GM12864 (cell line): ENCODE measurements at places on chromosomes 16 and 17.

DNA sequence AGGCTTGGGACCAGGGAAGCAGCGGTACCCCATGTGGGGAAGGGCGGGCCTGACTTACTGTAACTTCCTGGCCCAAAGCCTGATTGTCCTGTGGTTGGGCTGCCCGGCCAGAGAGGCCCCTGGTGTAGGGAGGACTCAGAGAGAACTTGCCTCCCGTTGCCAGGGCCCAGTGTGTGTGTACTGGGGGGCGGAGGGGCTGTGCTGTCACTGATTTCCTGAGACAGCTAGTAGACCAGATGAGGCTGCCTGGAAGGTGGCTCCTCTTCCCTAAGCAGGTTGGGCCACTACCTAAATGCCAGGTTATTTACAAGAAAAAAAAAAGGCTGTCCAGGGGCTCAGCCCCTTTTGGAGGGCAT is 16.7 kb downstream of the SOCS3 start:
- DNase-seq = no peak

GRCh38 chr16:73095142-73095820 is 47.4 kb upstream of the ZFHX3 start:
- DNase-seq = no peak

DNA sequence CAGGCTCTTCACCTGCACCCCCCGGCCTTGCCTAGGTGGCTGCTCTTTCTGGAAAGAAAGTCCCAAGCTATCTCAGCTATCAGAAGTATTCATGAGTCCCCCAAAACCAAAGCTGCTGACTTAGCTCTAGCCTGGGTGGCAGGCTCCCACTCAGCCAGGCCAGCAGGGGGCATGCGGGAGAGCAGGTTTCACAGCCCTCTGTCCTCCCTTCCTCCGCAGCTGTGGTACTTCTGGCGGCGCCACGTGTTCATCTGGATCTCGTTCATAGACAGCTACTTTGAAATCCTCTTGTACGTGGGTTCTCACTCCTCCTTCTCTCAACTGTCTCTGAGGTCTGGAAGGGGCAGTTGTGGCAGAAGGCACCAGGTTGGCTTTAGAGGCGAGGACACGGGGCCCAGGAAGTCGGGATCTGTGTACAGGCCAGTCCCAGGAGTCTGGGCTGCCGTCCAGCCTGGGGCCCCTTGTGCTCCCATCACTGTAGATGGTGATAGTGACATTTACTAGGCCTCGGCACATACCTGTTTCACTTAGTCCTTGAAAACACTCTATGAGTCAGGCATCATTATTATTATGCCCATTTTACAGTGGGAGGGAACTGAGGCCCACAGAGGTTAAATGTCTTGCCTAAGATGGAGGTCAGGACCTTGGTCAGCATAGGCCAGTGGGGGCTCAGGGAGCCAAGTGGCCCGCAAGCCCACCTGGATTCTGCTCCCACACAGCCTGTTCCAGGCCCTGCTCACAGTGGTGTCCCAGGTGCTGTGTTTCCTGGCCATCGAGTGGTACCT is 12.9 kb downstream of the TRPV2 start:
- no peak for DNase-seq

DNA sequence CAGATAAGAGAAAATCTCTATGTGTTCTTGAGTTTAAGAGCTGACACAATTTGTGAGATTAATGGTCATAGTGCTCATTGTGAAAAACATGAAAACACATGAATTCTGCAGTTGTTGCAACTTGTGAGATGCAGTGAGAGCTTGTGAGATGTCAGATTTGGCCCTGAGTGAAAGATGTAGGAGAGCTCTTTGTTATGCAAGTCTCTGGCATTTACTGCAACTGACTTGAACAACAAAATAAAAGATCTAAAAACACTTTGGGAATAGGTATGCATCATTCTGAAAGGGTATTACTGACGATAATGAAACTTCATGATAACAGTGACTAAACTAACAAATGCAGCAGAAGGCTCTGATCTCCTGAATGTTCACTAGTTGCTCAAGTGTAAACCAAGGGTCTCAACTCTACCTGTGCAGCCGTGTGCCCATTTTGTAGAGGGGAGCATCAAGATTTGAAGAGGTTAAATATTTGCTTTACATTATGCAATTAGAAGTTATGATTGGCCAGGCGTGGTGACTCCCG is 50.8 kb upstream of the SMIM36 start:
- no peak for DNase-seq

- DNase-seq = no peak
These were observed 21.7 kb upstream of the SMURF2 start for GRCh38 chr17:64683796-64684195.

- no peak for DNase-seq
These were observed 142.2 kb downstream of the CCDC182 start for GRCh38 chr17:57602896-57603295.

- no peak for DNase-seq
These were observed 10.3 kb downstream of the CENPV start for GRCh38 chr17:16342979-16343378.

DNA sequence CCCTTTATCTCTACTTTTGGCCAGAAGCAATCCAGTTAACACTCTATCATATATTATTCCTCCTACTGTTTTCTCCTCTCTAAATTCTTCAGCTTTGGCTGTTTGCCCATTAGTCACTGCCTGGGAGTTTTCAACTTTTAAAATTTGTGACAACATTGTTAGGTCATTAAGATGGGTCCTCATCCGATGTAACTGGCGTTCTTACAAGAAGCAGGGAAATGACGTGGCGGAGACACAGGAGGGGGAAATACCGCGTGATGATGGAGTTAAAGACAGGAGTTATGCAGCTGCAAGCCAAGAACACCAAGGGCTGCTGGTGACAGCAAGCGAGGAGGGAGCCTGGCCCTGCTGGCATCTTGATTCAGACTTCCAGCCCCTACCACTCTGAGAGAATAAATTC is 34.8 kb upstream of the CPHXL start:
- peak; percentile 72 for DNase-seq

DNA sequence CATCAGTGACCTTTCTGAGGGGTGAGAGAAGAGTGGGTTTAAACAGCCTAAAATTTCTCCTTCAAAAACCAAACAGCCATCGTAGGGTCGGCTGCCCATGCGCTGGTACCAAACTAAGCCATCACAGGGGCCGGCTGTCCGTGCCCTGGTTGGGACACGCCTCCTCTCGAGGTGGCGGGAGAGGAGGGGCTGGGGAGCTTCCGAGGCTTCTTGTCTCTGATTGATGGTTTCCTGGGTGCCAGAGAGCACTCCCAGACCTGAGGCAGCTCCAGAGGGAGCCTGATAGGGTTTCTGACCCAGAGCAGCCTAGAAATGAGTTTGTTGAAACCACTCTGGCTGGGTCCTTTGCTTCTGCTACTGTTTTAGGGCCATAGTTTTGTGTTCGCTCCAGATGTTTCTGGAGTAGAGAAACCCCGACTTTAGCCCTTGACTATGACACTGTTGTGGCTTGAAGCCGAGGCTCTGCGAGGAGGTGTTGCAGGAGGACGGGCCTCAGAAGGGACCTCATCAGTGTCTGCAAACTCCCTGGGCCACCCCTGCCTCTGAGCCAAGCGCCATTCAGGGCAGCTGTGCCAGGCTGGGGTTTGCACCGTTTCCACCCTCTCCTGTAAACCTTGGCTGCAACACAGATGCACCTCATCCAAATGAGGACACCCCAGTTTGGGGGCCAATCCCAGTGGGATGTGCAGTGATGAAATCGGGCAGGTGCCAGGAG is 6.2 kb downstream of the ZNF276 start:
- DNase-seq = no peak

DNA sequence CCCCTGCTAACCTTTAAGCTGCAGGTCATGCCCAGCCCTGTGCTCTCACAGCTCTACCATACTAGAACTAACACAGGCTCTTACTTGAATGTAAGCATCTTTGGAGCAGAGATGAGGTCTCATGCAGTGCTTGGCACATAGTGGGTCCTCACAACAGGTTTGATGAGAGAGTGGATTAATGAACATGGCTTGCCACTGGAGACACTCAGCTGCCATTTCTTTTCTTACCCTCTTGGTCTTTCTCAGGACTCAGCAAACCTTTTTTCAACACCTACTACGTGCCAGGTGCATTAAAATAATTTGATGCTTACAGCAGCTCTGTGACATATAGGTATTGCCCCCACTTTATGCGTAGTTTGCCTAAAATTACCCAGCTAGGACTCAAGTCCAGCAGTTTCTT is 133.2 kb downstream of the MSI2 start:
- DNase-seq = no peak

DNA sequence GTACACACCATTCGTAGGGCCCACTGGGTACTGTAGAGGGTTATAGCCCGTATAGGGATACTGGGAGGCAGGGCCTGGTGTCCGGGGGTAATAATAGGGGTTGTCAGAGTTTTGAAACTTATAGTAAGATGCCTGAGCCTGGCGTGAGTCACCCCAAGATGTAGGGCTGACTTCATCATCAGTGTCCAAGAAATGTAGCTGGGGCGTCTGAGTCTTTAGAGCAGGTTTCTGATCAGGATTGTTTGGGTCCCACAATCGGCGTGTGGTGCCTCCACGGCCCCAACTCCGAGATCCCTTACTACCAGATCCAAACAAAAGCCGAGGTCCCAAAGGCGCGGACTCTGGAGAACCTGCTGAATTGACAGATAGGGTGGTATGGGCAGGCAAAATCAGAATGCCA is 4.4 kb downstream of the SMG6 start:
- no peak for DNase-seq

DNA sequence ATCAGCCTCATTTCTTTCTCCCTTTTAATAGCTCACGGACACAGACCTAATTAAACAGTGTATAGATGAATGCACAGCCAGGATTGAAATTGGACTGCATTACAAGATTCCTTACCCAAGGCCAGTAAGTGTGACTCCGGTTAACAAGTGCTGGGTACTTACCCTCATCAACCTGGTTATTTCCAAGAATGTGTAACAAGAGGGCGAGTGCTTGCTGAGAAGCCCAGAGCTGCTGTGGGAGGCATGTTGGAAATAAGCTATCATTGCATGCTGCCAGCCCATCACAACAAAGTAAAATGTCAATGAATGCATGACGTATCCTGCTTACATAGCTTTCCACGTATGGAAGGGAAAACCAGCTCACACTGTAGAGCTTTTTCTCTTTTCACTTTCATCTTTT is 19.5 kb downstream of the LYRM1 start:
- DNase-seq = no peak

GRCh38 chr17:46166692-46167249 is 26.5 kb downstream of the KANSL1 start:
- DNase-seq = no peak

- no peak for DNase-seq
These were observed 1.5 kb upstream of the CDH13 start for GRCh38 chr16:82625066-82625968.

GRCh38 chr16:66409156-66409555 is 17.9 kb upstream of the BEAN1 start:
- no peak for DNase-seq

- DNase-seq = no peak
These were observed 591.1 kb upstream of the C16orf82 start for GRCh38 chr16:26475596-26475995.

GRCh38 chr16:56776562-56776961 is 46.6 kb downstream of the NUP93 start:
- no peak for DNase-seq
